ENCODE measurements at places on chromosomes 7 and 10.

- peak; percentile 55 for DNase-seq
Observed at GRCh38 chr7:17558558-17559332, 260.3 kb downstream of the AHR start.

DNA sequence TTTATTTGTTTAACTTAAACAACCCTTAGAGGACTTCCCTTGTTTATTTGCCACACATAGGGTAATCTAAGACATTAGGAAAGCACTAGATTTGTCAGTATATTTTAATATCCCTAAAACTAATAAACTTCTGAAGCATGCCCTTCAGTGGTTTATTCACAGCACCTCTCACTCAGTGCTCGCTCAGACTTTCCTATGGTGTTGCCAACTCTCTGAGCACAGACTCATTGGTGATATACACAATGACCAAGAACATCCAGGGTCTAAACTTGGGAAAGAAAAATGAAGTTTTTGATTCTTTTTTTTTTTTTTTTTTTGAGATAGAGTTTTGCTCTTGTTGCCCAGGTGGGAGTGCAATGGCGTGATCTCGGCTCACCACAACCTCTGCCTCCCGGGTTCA lies 82.2 kb downstream of the RAB11FIP2 start:
- no peak for DNase-seq

DNA sequence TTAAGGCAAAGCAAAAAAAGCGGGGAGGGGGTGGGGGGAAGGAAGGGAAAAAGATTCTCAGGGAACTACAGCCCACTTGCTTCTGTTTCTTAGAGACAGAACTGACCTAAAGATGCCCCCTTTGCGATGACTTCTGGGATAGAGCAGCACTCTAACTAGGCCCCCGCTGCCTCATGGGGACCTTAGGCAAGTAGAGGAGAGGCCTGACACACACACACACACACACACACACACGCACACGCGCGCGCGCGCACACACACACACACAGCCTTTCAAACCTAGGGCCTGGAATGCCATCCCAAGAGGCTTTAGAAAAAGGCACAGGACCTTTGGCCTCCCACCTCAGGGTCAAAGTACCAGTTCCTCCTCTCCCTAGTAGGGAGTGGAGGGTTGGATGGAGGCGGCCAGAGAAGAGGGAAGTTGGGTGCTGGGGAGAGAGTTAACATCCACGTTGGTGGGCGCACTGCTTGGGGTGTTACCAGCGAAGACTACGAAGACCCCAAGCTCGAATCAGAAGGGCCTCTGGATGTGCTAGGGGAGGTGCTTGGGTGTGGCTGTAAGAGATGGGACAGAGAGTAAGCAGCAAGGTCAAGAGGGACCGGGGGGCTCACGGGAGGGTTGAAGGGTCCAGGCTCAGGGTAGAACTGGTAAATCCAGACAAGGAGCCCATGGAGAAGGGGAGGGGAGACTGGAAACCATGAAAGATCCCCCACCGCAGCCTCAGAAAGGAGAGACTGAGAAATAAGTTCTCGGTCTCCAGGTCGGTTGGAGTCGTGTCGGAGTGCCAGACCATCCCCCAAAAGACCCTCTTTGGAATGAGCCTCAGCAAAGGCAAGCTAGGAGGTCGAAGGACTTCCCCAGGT lies 1.2 kb upstream of the COL1A2 start:
- DNase-seq, result no peak

DNA sequence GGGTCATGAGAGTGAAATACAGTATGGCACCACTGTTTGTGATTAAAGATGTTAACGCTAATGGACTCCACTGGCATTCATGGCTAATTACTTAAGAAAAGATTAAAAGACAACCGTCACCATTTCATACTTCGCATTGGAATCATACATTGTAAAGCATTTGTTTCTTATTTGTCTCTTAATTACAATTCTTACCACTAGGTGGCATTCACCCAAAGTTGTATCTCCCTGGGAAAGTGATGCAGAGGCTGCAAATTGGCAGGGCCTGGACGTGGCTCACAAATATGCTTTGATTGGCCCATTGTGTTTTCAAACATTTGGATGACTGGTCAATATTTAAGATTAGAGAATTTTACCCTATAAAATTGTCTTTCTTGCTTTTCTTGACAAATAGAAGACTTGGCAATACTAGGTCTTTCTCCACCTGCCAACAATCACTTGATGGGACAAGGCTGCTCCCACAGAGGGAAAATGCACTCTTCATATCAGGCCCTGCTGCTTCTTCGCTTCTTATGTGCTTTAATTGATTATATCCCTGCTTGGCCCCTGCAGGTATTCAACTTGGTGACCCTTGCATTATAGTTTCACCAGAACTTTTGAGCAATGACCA lies 72.1 kb upstream of the STARD3NL start:
- DNase-seq, result peak; percentile 78

DNA sequence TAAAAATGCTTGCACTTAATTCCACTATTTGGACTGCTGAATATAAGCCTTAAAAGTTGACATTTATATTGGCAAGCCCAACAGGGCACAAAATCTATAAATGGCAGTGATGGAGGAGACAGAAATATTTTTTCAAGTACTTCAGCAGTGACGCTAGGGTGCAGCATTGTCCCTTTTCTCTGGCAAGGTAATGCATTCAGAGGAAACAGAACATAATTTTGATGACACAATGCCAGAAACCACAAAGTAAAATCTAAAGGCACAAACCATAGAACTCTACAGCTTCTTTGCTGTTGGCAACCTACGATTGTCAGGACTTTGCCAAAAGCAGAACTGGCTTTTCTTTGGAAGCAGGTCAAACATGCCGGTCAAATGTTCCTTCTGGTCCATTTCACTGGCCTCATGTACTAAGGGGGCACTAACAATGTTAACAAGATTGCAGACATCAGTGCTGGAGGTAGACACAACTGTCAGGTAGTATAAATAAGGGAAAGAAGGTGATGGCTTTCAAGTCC lies 30.9 kb upstream of the FAM133B start:
- peak; percentile 91 for DNase-seq

DNA sequence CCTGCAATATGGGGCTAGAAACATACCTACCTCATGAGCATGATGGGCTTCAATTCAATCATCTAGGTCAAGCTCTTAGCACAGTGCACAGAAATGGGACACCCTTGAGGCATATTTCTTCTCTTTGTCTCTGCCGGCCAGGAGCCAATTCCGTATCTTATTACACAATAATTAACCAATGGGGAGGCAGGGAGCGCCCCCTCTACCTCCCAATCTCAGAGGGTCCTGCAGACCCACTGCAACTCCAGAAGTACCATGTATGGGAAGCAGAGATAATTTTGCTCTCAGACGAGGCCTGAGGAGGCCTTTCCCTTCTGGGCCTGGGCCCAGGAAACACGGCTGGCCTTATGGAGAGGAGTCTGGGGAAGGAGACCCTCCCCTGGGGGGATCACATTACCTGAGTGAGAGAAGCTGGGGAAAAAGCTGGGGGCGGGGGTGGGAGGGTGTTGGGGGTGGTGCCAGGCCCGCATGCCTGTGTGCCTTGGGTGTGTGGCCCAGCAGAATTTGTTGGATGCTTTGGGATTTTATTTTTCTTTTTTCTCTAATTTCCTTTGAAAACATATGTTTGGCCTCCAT lies 155.5 kb downstream of the UBE2H start:
- DNase-seq, result no peak

DNA sequence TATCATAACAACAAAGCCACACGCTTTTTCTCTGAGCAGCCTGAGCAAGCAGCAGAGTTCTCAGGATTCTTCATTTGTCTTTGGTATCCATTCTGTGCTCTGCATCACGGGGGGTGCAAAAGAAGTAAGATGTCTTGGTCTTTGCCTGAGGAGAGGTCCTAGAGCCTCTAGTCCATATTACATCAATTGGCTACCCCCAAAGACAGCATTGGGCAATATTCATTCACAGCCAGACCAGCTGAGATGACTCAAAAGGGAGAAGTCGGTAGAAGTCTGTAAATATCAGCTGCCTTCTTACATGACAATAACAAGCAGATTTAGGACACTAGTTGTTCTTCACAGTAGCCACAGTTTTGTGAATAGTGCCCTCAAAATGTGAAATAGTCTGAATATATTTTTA lies 66.6 kb downstream of the FZD1 start:
- no peak for DNase-seq

DNA sequence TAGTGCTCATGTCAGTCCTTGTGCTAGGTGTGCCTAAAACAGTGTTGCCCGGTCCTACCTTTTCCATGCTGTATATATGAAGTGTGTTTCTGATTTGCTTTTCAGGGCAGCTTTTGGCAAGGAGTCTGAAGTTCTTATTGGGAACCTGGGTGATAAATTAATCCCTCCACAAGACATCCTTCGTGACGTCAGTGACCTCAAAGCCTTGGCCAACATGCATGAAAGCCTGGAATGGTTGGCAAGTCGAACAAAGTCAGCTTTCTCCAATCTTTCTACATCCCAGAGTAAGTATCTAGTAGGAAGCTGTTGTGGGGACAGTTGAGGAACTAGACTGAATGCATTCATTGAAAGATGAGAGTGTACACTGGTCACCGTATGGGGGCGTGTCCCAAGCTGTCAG lies 189.4 kb upstream of the LRGUK start:
- no peak for DNase-seq

DNA sequence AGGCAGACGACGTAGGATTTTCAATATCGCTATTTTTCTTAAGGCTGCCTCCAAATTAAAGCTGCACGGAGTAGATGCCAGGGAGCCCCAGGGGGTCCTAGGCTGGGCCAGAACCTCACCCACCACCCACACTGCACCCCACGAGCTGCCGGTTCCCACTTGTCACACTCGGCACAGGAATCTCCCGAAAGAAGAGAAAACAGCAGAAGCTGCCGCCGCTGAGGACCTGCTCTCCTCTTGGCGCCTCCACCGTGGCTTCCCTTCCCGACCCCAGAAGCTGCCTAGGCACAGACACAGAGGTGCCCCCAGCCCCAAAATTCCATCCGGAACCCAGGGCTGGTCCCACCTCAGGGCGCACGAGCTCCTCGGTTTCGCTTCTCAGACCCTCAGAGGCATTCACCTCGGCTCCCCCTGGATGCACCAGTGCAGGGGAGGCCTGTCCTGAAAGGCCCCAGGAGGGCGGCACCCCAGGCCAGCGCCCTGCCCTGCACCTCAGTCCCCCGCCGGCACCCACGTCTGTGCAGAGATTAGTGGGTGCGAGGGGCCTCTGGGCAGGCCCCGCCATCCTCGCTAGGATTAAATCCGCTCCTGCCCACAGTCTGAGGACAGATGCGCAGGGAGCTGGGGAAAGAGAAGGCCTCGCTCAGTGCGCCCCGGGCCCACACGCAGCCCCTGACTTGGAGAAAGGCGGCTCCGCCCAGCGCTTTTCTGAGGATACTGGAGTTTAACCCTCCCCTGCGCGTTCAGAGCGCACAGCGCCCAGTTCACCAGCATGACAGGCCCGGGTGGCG lies 99.2 kb downstream of the PTPRN2 start:
- DNase-seq, result no peak

DNA sequence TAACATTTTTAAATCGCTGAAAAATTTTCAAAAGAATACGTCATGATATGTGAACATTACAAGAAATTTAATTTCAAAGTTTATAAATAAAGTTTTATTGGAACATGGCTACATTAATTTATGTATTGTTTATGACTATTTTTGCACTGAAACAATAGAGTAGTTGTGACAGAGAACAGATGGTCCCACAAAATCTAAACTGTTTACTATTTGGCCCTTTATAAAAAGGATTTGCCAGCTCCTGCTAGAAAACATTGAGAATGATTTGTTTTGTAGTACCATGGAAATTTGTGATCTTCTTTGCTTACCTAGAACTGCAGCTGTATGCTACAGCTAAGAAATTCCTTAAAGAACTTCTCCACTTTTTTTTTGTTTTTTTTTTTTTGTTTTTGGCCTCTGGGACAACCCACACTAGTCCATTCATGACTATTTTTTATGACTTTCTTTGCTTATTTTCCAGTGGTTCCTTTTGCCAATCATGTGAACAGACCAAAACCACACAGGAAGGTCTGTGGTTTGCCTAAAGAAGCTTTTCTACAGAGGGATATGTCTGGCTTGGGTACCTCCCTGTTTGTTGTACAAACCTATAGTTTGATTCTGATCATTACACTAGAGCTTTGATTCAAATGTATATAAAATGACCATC lies 55.7 kb downstream of the ST7 start:
- DNase-seq, result peak; percentile 34

DNA sequence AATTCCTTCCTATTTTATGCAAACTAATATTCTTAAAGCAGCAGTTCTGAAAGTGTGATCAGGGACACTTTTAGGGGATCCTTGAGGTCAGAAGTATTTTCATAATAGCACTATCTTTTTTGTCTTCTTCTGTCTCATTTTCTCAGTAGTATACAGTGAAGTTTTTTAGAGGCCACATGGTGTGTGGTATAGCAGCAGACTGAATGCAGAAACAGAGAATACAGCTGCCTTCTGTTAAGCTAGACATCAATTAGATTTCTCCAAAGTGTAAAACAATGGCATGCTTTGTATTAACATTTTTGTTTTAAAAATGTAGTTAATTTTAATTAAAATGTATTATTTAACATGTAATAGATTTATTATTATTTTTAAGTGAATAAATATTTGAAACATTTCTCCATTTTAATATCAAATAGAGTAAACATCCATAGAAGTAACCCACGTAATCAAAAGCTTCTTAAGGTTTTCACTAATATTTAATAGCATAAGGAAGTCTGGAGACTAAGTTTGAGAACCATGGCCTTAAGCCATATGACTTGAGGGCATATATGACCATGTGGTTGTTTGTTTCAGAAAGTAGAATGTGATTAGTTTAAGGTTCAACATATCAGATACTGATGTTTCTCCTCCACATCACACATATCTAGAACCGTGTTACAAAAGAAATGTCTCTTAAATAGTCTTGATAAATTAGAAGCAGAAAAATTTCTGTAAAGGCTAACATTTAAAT lies 94.0 kb downstream of the PRKG1 start:
- DNase-seq, result no peak

DNA sequence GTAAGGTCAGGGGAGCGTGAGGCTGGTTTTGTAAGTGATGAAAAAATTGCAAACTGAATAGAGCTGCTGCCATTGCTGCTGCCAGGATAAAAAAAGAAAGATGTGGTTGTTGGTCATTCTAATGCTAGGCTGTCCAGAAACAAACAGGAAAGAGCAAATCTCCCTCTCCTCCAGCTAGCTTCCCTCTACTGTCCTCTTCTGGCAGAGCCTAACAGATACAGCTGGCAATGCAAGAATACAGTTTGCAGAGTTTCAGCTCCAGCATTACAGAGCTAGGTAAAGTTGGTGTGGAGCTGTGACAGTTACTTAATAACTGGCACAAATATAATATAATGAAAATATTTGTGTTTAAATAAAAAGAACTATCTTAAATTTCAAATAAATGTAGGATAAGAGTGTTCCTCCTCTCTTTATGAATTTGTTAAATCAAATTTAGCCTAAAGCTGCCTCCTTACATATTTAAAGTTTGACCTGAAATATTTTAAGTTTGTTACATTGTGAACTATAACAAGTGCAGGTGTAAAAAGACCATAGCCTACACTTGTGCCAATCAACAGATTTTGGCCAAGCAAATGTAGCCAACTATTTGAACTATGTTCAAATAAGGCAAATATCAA lies 407.7 kb downstream of the SH2D4B start:
- peak; percentile 12 for DNase-seq

Measured in ACHN (cell line).